ENCODE measurements at places on chromosomes 5 and 9.

DNA sequence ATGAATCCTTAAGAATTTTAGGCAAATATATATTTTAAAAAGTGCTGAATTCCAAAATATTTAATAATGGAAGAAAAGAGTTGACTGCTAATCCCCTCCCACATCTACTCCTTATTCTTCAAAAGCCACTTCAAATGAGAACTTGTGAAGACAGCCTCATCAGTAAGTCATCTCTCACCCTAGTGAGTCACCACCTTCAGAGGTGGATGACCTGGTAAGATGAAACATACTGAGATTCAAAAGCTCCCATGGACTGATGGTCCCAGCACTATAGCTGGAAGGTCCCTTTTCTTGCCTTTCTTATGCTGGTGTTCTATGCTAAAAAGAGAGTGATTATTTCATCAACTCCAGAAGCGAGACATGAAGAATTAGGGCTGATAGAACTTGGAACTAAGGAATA is 37.8 kb upstream of the SPDL1 start:
- no peak for DNase-seq

GRCh38 chr5:77892061-77893010 is 116.2 kb upstream of the TBCA start:
- no peak for DNase-seq

- no peak for DNase-seq
Measured at GRCh38 chr9:113187929-113188595, 33.0 kb downstream of the FKBP15 start.

DNA sequence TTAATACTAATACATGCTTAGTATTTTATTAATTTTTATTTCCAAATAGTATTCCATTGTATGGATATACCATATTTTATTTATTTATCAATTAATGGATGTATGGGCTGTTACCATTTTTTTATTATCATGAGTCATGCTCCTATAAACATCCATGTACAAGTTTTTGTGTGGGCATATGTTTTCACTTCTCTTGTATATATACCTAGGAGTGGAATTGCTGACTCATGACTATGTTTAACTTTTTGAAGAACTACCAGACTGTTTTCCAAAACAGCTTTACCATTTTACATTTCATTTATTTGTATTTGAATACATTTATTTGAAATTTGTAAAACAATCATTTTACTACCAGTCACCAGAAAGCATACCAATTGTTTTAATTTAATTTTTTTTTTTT is 14.1 kb upstream of the LRRC19 start:
- no peak for DNase-seq

GRCh38 chr9:120713257-120714087 is 798 bp downstream of the MEGF9 start:
- no peak for DNase-seq

DNA sequence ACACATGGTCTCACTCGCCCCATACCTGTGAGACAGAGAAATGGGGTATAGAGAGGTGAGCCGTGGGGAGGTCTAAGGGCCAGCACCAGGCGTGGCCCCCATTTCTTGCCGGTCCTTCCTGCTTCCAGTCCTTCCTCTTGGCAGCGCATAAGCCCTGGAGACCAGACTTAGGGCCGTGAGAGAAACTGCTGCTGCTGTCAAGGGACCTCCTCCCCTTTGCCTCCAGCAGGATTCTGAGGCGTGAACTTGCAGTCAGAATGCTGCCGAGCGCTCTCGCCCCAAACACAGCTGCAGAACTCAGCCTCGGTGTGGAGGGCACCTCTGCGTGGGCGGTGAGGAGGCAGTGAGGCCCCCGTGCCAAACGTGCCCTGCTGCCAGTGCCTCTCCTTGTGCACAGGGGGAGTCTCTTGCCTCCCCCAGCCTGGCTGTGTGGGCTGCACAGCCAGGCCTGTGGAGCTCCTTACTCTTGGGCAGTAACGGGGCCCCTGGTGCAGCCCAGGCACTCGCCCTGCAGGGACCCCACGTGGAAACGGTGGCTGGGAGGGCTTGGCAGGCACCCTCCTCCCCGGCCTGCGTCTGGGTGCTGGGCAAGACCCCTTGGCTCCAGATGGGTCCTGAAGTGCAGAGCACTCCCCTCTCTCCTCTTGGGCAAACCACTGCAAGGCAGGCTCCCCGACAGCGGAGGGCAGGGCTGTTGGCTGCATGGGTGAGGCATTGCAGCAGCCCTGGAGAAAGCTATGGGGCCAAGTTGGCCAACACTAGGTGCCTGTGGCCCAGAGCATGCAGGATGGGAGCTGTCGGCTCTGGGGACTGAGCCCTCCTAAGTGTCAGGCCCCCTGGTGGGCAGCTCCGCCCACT is 85.4 kb downstream of the RXRA start:
- no peak for DNase-seq

- no peak for DNase-seq
Measured at GRCh38 chr5:11043881-11044280, 282.8 kb upstream of the DAP start.

DNA sequence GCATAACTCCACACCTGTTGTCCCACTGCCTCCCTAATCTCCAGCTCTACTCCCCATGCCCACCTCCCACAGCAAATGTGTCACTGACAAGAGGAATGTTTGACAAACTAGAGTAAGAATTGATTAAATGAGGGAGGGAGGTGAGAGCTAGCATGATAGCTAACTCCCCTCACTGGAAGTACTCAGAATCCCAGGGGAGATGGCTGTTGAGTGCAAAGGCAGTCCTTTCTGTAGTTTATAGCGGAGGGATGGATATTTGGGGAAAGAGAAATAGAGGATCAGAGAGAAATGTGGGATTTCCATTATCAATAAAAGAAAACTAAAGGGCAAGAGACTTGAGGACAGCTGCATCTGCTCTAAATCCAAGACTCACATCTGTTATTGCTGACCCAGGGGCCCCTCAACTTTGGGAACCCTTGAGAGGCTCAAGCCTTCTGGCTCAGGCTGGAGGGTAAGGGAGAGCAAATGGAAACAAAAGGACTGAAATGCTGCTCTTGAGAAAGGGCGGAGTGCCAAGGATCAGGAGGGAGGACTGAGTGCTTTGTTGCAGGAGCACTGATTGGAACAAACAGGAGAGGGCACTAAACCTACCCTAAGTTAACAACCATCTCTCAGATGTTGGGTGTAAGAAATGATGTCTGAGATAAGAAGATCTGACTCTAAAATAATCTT is 372.1 kb downstream of the NTRK2 start:
- DNase-seq: no peak

GRCh38 chr5:180639741-180640610 is 9.4 kb downstream of the FLT4 start:
- DNase-seq: no peak

DNA sequence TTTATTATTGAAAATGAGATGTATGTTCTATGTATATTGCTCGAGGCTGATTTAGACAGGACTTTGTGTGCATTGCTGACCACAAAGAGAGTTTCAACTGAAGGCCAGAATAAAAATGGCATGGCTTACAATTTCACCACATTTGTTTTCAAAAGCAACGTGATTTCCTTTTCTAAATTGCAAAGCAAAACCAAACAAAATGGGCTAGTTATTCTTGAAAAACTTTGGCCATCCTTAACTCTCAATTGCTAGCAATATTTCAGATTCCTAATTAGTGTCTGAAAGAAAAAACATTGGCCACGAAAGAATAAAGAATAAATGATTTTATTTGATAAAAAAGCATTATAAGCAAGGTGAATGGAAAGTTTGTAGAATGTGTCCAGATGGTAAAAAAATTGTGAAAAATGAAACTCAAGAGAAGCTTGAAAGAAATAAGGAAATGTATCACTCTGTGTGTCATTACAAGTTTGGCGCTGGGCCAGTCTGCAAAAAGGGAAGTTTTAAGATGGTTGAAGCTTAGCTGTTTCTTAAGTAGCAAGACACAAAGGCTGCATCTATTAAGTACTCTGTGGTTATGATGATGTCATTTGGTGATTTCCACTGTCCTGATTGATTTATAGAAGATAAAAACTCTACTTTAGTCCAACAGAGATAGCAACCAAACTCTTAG is 89.2 kb upstream of the PRLR start:
- DNase-seq: peak; percentile 16

- DNase-seq: no peak
Measured at GRCh38 chr9:131879181-131879910, 139.5 kb upstream of the RAPGEF1 start.

DNA sequence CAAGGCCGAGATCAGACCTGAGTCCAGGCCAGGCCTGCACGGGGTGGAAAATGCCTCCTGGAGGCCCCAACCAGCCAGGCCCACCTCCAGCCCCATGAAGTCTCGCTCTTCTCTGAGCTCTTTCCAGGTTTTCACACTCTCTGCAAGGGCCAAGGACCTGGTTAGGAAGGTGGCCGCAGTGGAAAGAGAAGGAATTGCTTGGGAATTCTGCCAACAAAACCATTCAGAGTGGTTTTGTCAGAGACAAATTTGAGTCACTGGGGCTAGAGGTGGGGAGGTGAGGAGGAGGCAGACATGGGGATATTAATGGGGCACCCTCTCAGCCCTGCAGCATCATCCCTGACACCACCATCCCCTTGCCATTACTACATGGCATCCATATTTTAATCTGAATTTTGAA is 261.0 kb downstream of the ROR2 start:
- DNase-seq: no peak

- no peak for DNase-seq
Measured at GRCh38 chr5:68189171-68189570, 26.4 kb upstream of the PIK3R1 start.

DNA sequence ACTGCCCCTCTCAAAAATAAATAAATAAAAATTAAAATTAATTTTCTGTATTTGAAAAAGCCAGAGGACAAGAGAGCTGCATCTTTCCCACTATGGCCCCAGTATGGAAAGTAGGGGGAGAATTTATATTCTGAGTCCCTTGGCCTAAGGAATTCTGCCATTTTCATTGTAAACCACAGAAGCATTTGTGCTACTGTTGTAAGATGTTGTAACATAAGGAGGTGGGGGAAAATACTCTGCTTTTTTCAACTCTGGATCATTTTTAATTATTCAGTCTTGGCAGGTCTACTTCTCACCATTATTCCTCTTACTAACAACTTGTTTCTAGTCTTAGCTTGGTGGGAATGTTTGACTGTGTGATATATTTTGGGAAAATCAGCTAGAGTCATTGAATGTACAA is 52.3 kb upstream of the APC start:
- no peak for DNase-seq

DNA sequence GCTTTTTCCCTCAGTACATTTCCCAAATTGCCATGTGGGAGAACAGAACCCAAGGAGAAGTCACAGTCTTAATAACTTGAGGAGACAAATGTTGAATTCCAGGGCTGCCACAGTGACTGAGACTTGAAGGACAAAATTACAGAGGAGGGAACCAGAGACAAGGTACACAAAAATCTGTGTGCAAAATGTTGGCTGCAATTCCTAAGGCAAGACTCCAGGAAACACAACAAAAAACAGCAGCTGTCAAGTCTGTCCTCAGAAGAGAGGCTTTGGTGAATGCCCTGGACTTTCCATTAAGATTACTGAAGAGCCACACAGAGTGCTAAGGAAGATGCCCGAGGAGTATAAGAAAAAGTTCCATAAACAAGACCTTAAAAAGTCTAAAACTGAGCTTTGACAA is 21.1 kb downstream of the AP3B1 start:
- DNase-seq: no peak

DNA sequence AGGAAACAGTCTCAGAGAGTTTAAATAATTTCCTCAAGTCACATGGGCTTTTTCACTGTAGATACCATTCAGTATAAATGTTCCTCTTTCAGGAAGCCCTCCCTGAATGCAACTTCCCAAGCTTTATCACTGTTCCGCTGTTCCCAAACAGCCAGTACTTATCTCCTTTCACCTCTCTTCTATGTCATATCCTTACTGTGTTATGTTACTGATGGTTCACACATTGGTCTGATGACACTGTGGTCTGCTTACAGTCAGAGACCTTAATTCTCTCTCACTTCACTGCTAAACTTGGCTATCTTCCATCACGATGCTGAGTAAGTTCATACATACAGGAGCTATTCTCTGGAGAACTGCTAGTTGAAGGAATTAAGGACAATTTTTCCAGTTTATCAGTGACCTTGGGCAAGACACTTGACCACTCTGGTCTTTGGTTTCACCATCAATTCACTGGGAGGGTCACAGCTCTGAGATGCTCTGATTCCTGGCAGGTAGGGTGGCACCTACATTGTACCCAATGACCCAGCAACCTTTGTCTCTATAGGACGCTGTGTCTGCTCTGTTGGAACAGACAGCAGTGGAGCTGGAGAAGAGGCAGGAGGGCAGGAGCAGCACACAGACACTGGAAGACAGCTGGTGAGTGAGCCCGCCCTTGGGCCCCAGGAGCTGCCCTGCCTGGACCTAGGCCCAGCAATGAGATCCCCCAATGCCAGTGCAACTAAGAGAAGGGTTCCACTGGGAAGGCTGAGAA is 42.1 kb upstream of the RARS1 start:
- DNase-seq: no peak

GRCh38 chr5:151141535-151141934 is 16.0 kb downstream of the ANXA6 start:
- DNase-seq: peak; percentile 30

- no peak for DNase-seq
Measured at GRCh38 chr5:83686251-83686650, 34.4 kb downstream of the HAPLN1 start.

DNA sequence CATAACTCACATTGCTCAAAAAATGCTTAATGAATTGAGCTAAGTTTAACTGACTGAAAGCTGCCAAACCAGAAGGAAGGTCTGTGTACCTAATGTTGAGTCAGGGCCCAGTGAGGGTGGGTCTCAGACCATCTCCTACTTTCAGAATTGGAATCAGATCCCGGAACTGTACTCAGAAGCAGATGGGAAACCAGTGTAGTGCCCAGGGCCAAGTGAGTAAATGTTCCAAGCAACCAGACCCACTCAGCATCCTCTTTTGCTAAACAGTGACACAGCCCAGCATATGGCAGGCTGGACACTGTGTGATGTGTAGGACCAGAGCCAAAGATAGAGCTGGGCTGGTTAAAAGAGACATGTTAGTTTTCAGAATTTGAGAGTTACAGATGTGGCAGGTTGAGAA is 94.1 kb downstream of the PLCXD3 start:
- DNase-seq: no peak

- DNase-seq: no peak
Measured at GRCh38 chr9:3900673-3901318, 375.0 kb upstream of the RFX3 start.

- DNase-seq: no peak
Measured at GRCh38 chr9:84850830-84851392, 181.4 kb downstream of the NTRK2 start.

DNA sequence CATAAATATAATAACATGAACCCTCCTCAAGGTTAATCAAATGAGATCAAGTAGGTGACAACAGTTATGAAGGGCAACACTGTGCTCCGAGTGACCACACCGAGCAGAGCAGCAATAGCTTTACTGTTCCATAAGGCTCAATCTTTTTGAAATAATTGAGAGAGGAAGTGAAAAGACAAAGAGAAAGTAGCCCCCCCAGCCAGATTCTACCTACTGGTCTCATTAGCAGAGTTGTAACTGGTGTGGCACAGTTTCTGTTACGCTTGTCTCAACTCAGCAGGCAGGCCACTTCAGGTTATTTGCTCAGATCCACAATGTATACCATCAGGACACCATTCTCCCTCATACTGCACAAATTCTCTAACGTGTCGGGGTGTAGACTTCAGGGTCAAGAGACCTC is 14.0 kb downstream of the PRUNE2 start:
- no peak for DNase-seq

GRCh38 chr9:112170235-112170634 is 4.9 kb downstream of the SUSD1 start:
- DNase-seq: no peak

GRCh38 chr9:28696960-28697359 is 1123.7 kb upstream of the C9orf72 start:
- DNase-seq: no peak
